ENCODE measurements at places on chromosomes 5 and 9.

- DNase-seq: peak; percentile 64
These were observed 53.9 kb upstream of the TRIM32 start for GRCh38 chr9:116632990-116633838.

GRCh38 chr5:96660971-96661854 lies 963 bp upstream of the CAST start:
- DNase-seq: peak; percentile 32

DNA sequence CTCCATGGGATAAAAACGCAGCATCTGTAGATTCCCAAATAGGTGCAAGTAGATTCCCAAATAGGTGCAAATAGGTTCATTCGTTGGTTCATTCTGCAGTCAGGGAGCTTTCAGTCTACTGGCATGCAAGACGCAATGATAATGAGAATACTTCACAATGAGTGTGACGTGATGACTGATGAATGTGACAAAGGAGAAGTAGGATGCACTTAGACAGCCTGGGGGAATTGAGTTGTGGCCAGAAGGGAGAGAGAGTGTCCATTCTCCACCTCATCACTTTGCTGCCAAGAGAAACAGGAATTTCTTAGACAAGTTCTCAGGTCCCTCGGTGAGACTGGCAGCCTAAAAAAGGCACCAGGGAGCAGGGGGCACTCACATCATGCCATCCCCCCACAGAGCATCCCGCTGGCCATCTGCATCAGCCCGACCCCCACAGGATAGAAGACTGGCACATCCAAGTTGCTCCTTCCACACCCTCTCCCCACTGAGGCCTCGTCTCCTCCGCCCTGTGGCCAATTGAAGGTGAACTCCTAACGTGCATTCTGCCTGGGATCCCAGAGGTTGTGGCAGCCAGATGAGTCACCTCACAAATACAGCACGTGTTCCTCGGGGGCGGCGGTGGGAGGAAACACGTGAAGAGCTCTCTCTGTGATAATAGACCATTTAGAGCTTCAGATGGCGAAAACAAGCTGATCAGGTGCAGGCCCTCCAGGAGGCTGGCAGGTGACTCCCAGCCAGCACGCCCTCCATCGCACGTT lies 19.9 kb upstream of the KCNIP1 start:
- DNase-seq: no peak

- no peak for DNase-seq
These were observed 100.9 kb downstream of the DPYSL3 start for GRCh38 chr5:147408980-147409379.

DNA sequence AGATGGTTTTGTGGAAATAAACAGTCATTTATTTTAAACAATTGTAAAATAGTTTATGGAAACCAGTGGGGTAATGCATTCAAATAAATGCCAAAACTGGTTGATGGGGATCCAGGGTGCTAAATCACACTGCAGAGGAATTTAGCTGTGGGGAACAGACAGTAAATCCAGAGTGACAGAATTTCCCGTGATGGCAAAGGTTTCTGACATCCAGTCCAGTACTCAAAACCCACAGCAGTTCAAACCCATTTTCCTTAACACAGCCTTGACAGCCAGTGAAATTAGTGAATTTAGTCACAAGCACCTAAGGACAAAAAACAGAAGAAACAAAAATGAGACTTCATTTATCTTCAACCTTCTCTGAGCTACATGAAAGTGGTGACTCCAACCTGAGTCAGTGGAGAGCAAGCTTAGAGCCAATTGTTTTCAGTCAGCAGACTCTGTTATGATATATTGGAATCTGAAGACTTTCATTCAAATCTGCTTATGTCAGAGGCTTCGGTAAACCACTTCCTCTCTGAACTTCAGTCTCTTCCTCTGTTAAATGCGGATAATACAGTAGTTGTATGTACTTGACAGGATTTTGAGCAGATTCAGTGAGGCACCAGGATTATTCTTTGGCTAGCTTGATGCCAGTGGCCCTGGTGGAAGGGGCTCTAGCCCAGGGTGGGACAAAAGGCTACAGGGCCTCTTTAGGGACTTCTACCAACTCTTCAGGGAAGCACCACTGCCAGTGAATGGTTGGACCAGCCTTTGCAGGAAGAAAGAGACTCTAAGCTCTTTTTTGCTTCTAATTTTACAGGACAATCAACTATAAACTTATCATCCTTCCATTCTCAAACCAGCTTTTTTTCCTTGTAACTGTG lies 185.3 kb downstream of the MAPKAP1 start:
- DNase-seq: peak; percentile 76

DNA sequence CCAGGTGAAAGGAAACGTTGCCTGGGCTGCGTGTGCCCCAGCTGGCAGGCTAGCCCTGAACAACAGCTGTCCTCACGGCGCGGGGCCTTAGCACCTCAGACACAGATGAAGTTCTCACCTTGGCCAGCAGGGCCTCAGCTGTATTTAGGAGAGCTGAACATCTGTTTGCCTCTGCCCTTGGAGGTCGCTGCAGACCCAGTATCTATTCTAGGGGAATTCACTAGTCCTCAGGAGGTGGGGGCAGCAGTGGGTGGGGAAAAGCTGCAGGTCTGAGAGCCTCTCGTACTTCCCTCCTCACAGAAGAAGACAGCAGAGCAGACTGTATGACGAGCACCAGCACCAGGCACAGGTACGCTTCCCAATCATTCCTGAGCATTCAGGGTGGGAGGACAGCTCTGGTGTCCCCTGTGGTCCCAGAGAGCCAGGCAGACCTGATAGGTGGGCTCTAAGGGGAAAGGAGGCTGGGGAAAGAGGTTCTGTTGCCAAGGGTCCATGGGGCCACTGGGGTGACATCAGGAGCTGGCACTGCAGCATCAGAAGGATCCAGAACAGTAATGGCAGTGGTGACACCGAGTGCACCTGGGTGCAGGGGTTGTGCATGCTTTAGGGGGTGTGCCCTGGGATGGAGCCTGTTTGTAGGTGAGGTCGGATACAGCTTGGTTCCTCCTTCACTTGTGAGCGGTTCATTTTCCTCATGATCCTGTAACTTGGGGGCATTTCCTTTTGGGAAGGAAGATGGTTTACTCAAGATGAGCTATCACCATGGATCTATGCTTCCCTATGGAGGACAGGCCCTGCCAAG lies 13.8 kb downstream of the CD74 start:
- DNase-seq: no peak

- no peak for DNase-seq
These were observed 380.7 kb upstream of the KLF4 start for GRCh38 chr9:107870221-107870620.

DNA sequence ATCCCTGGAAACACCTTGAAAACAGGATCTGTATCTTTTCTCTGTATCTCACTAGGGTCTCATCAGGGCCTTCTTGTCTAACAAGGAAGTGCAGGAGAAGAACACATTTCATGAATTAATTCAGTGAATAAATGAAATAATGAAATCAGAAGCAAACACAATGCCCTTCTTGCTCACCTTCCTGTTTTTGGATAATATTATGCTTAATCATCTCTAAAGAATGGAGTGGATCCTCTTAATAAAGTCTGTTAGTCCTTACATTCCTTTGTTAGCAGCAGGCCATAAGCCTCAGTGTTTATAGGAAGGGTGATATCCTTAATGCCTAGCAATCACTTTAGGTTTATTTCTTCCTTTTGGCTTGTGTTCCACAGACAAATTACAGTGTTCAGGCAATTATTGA lies 837.1 kb upstream of the SEMA6A start:
- no peak for DNase-seq

- peak; percentile 92 for DNase-seq
These were observed 32.1 kb upstream of the SPRY4 start for GRCh38 chr5:142356716-142357468.

DNA sequence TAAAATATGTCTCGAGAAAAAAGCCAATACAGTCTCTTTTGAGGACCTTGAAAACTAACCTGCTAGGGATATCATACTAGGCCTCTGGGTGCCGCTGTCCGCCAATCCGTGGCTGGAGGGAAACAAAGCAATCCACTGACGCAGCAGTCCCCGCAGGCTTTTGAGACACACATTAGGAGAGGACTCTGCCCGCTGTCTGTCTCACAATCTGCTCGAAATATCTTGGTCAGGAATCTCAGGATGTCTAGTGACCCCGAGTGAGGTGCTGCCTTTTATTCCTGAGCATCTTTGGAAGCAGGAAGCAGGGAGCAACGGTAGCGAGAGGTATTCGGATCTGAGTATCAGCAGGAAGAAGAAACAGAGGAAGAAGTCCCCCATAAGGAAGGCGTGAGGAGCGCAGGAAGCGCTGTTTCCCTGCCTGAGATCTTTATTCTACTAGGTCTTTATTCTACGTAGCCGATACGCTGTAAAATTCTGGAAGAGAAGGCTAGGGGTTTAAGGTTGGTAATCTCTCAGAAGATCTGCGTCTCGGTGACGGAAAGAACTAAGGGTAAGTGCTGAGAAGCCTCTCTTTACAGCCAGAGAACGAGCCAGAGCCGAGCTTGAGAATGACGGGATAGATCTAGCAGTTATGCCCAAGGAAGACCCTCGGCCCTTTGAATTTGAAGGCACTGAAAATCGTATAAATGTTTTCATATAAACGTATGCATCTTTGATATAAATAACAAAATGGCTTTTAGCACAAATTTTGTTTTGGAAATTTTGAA lies 4.0 kb upstream of the PCDHGA1 start:
- peak; percentile 82 for DNase-seq

DNA sequence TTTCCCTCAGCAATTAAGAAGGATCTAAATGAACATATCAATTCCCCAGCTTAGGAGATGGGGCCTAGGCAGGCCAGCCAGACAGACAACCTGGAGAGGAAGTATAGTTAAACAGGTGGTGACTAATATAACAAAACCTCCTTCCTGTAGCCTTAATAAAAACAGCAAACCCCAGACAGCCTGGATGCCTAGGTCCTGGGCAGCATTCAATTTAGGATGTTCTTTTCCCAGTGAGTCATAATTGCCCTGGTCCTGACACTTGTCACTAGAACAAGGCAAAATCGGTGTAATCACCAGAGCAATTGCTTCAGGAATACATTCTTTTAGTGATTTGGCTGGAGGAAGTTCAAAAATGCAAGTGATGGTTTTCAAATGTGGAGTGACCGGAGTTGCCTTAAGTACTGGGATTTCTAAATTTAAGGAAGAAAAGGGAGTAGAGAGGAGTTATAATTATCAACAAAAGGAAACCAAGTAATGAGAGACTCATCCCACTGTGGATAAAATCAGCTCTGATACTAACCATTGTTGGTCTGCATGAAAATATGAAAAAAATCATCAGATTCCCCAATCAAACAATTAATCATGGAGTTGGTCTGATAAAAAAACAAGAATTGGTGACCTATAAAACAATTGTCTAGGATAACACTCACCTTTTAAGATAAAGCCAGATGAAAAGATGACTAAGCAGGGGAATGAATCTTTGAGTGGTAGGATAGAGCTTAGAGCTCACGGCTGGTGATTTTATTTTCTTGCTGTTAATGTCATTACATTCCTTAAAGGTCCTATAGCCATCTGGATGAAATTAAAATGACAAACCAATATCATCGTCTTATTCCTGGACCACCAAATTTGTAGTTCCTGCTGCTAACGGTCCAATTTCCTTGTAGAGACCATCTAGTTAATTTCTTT lies 39.0 kb upstream of the TARS1 start:
- DNase-seq: peak; percentile 63

DNA sequence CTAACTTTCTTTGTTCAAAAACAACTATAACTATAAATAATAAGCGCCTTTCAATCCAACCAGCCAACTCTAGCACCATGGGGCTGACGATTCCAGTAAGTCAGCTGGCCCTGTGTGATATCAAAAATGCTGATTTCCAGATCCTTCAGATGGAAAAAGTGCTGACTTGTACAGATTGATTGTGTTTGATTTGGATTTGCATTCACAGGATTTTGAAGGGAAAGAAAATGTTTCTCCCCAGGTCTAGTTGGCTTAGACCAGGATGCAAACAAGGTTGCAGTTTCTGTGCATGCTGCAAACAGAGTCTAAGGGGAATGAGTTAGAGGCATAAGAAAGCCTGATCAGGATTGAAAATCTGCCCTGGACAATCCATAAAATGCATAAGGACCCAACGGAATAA lies 68.9 kb downstream of the SLC1A3 start:
- DNase-seq: no peak

GRCh38 chr9:116468793-116469527 lies 218.1 kb upstream of the TRIM32 start:
- DNase-seq: no peak

DNA sequence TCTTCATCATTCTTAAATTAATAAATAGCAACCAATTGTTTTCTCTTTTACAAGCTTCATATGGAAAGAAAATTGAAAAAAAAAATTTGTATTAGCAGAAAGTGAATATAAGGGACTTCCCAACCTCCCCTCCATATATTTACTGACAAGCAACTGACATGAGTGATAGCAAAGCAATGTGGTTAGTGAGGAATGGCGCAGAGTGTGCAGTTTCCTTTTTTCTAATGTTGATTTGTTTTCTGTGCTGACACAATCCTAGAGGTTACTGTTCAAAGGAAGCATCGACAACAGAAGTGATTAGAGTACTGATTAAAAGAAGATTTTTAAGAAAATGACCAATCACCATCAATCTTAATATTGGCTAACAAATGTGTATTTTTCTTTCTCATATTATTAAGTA lies 1.7 kb upstream of the PTGER4 start:
- DNase-seq: no peak

DNA sequence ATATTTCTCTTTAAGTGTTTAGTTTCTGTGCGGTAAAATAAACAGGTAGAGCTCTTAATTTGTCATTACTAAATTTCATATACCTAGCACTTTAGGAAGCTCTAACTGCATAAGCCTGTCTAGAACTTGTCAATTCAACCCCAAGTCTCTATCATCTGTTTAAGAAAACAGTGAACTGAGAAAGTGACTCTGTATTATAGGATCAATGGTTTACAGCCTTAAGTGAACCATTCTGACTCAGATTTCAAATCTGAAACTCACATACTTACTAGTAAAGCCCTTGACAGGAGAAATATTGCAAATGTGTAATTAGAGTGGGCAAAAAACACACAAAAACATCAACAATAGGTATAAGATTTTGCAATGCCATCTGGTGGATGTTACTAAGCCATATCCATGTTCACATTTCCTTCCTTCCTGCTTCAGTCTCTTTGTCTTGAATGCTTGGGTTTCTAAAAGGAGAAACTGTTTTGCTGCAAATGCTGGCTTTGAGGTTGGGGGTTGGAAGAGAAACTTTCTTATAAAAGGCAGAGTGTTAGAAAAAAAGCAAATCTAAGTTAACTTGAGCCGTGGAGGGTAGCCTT lies 101.8 kb downstream of the DOCK8 start:
- DNase-seq: no peak

DNA sequence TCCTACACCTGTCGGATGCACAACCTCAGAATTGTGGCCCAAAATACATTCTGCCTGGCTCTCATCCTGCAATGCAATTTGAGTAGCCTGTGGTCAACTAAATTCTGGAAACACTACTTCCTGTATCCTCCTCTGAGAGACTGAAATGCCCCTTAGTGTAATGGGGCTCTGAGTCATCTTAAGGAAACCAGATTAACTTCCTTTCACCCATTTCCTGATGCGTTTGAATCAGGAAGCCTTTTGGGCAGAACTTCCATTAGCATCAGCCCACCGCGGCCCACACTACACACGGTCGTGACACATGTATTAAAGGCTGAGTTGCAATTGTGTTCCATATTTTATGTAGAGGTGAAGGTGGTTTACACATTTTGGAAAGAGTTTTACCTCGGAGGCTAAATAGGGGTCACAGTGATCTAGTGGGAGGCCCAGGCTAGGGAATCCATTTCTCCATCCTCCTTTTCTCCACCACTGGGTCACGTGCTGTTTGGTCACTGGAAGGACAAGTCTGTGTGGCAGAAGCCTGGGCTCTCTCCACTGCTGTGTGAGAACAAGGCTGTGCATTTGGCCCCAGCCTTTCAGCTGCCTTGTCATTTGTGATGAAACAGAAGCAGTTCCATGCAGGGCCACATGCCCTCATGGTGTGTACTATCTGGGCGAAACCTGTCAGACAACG lies 55.9 kb downstream of the DAP start:
- DNase-seq: peak; percentile 64

- DNase-seq: no peak
These were observed 321.9 kb upstream of the ACTBL2 start for GRCh38 chr5:57804505-57804904.

Measured in GM03348 (cell line).